ENCODE measurements at places on chromosomes 7 and 10.

GRCh38 chr10:89565180-89565579 lies 29.8 kb upstream of the SLC16A12 start:
- DNase-seq, result no peak
- no peak overlapping the region for H3K4me3 ChIP-seq
- no peaks in the 10 kb centered on the region for H3K27me3 ChIP-seq

- no peak overlapping the region for H3K4me3 ChIP-seq
- H3K4me1 ChIP-seq, result no peaks in the 10 kb centered on the region
- no peaks in the 10 kb centered on the region for H3K27me3 ChIP-seq
- H3K36me3 ChIP-seq, result no peaks in the 10 kb centered on the region
- peak; percentile 51 for DNase-seq
Measured at GRCh38 chr10:114541081-114541796, 116.8 kb downstream of the ABLIM1 start.

DNA sequence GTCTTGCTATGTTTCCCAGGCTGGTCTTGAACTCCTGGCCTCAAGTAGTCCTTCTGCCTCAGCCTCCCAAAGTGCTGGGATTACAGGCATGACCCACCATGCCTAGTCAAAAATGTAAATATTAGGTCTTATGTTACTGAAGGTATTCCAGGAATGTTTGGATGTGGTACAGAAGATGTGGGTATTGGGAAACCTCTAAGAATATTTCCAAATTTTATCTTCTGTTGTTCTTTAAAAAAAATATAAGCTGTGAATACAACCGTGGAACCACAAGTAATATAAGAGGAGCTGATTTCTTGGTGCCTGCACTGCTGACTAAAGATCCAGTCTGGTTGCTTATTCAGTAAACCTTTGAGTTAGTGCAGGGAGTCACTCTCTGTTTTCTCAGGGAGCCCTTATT lies 178.3 kb downstream of the AUTS2 start:
- H3K27me3 ChIP-seq, result no peaks in the 10 kb centered on the region
- no peaks in the 10 kb centered on the region for H3K36me3 ChIP-seq
- DNase-seq, result no peak
- H3K4me3 ChIP-seq, result no peak overlapping the region

GRCh38 chr7:138755842-138756590 lies 41.8 kb upstream of the TMEM213 start:
- no peak overlapping the region for H3K27ac ChIP-seq
- no peak overlapping the region for H3K4me3 ChIP-seq
- no peaks in the 10 kb centered on the region for H3K36me3 ChIP-seq
- no peak for DNase-seq
- H3K4me1 ChIP-seq, result no peaks in the 10 kb centered on the region

GRCh38 chr10:32929634-32930033 lies 28.4 kb downstream of the ITGB1 start:
- DNase-seq, result no peak
- no peaks in the 10 kb centered on the region for H3K4me1 ChIP-seq
- H3K4me3 ChIP-seq, result no peak overlapping the region
- H3K36me3 ChIP-seq, result no peaks in the 10 kb centered on the region

DNA sequence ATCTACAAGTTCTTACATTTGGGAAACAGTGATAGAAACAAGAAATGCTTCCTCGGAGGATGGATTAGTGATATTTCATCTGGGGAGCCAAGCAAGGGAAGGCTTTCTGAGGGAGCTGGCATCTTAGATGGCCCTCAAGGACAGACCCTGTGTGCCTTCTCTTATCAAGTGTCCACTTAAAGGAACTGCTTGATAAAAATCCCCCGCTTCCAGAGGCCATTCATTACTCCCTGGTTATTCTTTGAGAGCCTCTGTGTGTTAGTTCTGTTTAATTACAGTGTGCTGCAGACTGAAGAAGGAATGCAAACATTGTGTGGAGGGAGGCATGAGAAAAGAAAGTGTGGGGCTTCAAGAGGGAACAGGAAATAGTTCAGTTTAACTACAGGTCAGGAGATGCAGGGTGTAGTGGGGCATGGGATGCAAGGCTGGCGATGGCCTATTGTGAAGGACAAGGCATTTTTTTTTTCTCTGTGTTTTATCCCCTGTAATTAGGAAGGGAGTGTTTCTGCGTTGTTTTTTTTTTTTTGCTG lies 145.4 kb downstream of the SNX10 start:
- no peak for DNase-seq
- H3K4me1 ChIP-seq, result no peaks in the 10 kb centered on the region
- H3K4me3 ChIP-seq, result no peak overlapping the region

DNA sequence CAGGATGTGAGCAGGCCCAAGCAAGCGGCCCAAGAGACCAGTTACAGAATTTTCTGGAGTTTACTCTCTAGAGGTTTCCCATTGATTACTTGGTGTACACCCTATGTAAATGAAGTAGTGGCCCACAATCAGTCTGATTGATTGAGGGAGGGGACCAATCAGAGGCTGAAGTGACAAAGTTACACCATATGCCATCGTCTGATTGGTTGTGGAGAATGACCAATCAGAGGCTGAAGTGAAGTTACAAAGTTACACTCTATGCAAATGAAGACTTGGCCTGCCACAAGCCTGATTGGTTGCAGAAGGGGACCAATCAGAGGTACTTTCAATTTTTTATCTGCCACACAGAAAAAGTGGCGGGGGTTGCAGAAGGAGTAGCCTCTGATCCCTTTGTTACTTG lies 83.7 kb downstream of the KIF20B start:
- no peaks in the 10 kb centered on the region for H3K36me3 ChIP-seq
- no peak for DNase-seq
- no peaks in the 10 kb centered on the region for H3K4me1 ChIP-seq
- no peak overlapping the region for H3K4me3 ChIP-seq
- H3K27ac ChIP-seq, result no peak overlapping the region

DNA sequence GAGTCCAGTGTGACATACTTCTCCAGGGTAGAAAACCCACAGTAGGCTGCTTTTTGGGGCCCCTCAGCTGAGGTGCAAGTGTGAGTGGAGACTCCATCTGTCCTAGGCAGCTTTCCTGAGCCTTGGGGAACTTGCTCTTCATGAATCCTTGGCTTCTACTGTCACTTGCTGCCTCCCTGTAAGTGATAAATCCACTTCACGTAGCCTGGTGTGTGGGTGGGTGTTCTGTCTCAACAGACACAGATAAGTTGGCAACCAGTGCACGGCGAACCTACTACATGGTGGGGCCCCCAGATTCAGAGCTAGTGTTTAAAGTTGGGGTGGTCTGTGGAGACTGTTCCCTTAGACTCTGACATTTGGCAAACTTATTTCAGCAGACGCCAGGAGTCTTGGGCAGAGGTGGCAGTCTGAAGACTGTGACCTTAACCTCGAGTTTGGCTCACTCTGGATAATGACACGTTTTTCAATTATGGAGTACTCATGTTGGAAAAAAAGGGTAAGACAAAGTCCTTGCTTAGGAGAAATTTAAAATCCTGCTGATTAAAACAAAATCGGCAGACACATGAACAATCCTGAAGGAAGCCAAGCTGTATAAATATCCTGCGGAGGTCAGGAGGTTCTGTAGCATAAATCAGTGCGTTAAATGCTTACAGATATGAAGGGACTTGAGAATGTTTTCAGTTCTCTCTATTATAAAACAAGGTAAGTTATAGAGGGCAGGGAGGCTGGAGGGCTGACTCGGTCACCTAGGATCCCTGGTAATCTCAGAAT lies 376.9 kb downstream of the PHTF2 start:
- no peak overlapping the region for H3K27ac ChIP-seq
- H3K27me3 ChIP-seq, result no peaks in the 10 kb centered on the region
- no peaks in the 10 kb centered on the region for H3K36me3 ChIP-seq
- H3K4me3 ChIP-seq, result no peak overlapping the region
- DNase-seq, result no peak

DNA sequence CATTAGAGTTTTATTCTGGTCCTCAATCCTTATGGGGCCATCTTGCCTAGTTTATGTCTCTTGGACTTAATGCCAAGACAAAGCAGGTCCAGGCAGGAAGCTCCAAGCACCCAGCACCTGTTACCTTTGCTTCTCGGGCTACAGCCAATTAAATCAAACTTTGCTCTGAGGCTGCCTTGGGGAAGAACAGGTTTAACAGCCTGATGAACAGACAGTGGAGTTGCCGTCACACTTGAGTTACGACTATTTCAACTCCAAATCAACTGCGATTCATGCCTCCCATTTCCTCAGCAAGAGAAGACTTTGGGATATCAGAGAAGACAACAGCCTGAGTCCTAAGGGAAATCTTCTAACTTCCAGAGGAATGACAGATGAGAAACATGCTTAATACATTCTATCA lies 62.2 kb downstream of the XPNPEP1 start:
- peaks cover 8% of the 10 kb centered on the region for H3K36me3 ChIP-seq
- H3K27ac ChIP-seq, result no peak overlapping the region
- H3K4me3 ChIP-seq, result no peak overlapping the region

- no peak overlapping the region for H3K4me3 ChIP-seq
- H3K27me3 ChIP-seq, result no peaks in the 10 kb centered on the region
- H3K4me1 ChIP-seq, result no peaks in the 10 kb centered on the region
Measured at GRCh38 chr7:31464601-31465000, 49.3 kb upstream of the ITPRID1 start.

DNA sequence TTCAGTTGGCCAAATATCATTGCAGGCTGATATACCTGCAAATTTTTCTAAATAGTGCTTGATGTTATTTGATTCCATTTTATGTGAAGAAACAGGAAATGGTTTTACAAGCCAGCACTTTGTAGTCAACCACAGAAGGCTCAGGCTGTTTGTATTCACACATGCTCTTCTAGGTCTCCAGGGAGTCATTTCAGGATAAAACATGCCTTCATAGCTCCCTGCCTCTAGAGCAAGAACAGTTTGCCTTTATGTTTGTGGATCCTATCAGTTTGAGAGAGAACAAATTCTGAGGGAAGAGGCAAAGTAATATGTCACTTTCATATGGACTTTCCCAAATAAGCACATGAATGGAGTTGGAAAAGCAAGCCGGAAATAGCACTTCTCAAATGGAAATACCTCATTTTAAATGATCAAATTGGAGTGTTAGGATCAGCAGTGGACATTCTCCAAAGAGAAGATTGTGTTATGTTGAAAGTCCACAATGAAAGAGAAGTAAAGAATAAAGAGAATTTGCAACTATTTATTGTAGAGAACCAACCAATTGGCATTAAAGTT lies 277.6 kb downstream of the KCND2 start:
- H3K27me3 ChIP-seq, result no peaks in the 10 kb centered on the region
- no peak overlapping the region for H3K4me3 ChIP-seq
- DNase-seq, result no peak
- H3K4me1 ChIP-seq, result no peaks in the 10 kb centered on the region

- no peaks in the 10 kb centered on the region for H3K27me3 ChIP-seq
- H3K4me3 ChIP-seq, result no peak overlapping the region
- H3K36me3 ChIP-seq, result no peaks in the 10 kb centered on the region
Measured at GRCh38 chr10:50931948-50932431, 46.6 kb upstream of the A1CF start.

- no peak overlapping the region for H3K27ac ChIP-seq
- no peaks in the 10 kb centered on the region for H3K4me1 ChIP-seq
- no peaks in the 10 kb centered on the region for H3K27me3 ChIP-seq
- H3K4me3 ChIP-seq, result no peak overlapping the region
- no peak for DNase-seq
- no peaks in the 10 kb centered on the region for H3K36me3 ChIP-seq
Measured at GRCh38 chr10:121741248-121741792, 143.1 kb upstream of the FGFR2 start.

GRCh38 chr10:107856047-107856315 lies 691.5 kb upstream of the SORCS1 start:
- no peaks in the 10 kb centered on the region for H3K4me1 ChIP-seq
- H3K4me3 ChIP-seq, result no peak overlapping the region
- no peak for DNase-seq

- peaks cover 4% of the 10 kb centered on the region for H3K4me1 ChIP-seq
- DNase-seq, result no peak
- H3K36me3 ChIP-seq, result no peaks in the 10 kb centered on the region
- H3K27ac ChIP-seq, result no peak overlapping the region
- H3K4me3 ChIP-seq, result no peak overlapping the region
Measured at GRCh38 chr10:6054884-6055283, 7.3 kb downstream of the IL2RA start.

DNA sequence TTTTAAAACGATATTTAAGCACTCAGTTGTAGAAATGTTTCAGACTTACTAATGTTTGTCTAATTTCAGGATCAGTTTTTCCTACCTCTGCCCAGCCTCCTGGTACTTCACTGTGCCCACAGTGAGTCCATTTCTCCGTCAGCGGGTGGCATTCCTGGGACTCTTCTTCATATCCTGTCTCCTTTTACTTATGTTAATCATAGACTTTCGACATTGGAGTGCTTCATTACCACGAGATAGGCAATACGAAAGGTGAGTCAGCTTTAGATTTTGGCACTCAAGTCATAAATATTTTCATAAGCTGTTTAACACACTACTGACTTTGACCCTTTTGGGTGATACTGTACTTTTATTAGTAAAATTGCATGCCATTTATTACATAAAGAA lies 2.1 kb downstream of the ENTPD7 start:
- H3K4me1 ChIP-seq, result peaks cover 11% of the 10 kb centered on the region
- no peak overlapping the region for H3K27ac ChIP-seq
- H3K27me3 ChIP-seq, result no peaks in the 10 kb centered on the region
- no peak for DNase-seq

- H3K36me3 ChIP-seq, result no peaks in the 10 kb centered on the region
- DNase-seq, result no peak
- no peaks in the 10 kb centered on the region for H3K27me3 ChIP-seq
- no peaks in the 10 kb centered on the region for H3K4me1 ChIP-seq
- no peak overlapping the region for H3K27ac ChIP-seq
Measured at GRCh38 chr10:51034769-51035168, 39.5 kb upstream of the PRKG1 start.

DNA sequence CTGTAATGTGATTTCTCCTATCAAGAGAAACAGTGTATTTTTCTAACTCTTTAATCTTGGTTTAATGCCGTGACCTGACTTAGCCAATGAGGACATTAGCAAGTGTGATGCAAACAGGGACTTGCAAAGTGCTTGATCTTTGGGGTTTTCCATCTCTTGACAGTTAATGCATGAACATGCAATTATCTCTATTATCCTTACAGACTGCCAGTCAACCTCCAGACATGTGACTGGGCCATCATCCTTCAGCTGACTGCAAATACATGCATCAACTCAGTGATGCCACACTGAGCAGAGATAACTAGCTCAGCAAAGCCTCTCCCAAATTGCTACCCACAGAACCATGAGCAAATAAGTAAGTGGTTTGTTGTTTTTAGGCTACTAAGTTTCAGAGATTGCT lies 409.6 kb downstream of the GPAM start:
- no peaks in the 10 kb centered on the region for H3K27me3 ChIP-seq
- no peaks in the 10 kb centered on the region for H3K4me1 ChIP-seq
- no peak for DNase-seq
- no peak overlapping the region for H3K4me3 ChIP-seq
- no peak overlapping the region for H3K27ac ChIP-seq

DNA sequence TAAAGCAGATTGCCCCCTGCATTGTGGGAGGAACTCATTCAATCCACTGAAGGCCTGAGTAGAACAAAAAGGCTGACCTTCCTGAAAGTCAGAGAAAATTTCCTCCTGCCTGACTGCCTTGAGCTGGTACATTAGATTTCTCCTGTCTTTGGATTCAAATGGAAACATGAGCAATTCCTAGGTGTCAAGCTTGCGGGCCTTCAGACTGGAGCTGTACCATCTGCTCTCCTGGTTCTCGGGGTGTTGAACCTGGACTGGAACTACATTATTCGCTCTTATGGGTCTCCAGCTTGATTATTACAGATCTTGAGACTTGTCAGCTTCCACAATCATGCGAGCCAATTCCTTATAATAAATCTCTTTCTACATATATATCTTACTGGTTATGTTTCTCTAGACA lies 173.6 kb upstream of the STEAP4 start:
- no peaks in the 10 kb centered on the region for H3K36me3 ChIP-seq

GRCh38 chr7:156450473-156450872 lies 190.1 kb upstream of the RNF32 start:
- H3K27ac ChIP-seq, result no peak overlapping the region
- H3K4me1 ChIP-seq, result no peaks in the 10 kb centered on the region
- no peaks in the 10 kb centered on the region for H3K27me3 ChIP-seq
- no peak for DNase-seq
- H3K36me3 ChIP-seq, result no peaks in the 10 kb centered on the region

Data from breast epithelium (tissue), 4 donors.